ENCODE measurements at places on chromosomes 5 and 9. TPM values are rescaled to one million over a fixed set of nuclear protein-coding genes. Genes with fewer than 3 reads are reported as not detected.

The POLR3G gene
- 1.2 TPM for total RNA-seq

The OBP2B gene
- total RNA-seq: not detected

The CCDC187 gene
- not detected for total RNA-seq

The C5orf52 gene
- not detected for total RNA-seq

The PLAC8L1 gene
- not detected for total RNA-seq

The IFNK gene
- not detected for total RNA-seq

The BTNL9 gene
- 0.11 TPM for total RNA-seq

The OR1B1 gene
- not detected for total RNA-seq

The NR2F1-AS1 gene
- total RNA-seq: 9.8 TPM

The FAM151B gene
- total RNA-seq: 5.1 TPM

The PAPPA gene
- total RNA-seq: 79.6 TPM

The IRX1 gene
- total RNA-seq: 66.8 TPM

The MEIKIN gene
- total RNA-seq: 0.54 TPM

The GNA14 gene
- total RNA-seq: 2.0 TPM
